ENCODE measurements at places on chromosomes 3 and 15. TPM values are rescaled to one million over a fixed set of nuclear protein-coding genes. Genes with fewer than 3 reads are reported as not detected.
A peak's percentile ranks its signal among the peaks of the same experiment; 100 is the strongest.

TRANK1 gene
- total RNA-seq: 38.5 TPM

EIF4E3 gene
- 38.4 TPM for total RNA-seq

GPR27 gene
- 3.7 TPM for total RNA-seq

DNA sequence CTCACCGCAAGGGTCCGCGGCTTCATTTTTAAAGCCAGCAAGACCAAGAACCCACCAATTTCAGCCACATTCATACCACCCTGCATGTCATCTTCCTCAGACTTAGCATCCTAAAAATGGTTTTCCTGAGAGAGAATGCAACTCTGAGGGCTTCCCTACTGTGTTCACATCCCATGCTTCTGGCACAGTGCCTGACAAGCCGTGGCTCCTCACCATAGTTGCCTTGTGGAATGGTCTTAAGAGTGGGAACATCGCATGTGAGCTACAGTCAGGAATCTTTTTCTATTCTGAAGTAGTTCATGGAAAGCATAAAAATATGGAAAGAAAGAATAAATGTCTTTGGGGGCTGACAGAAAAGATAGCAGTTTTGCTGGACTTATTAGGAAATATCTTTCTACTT is 120.3 kb downstream of the RAP2B start:
- no peaks in the 10 kb centered on the region for H3K36me3 ChIP-seq
- H3K4me3 ChIP-seq: no peak overlapping the region
- H3K27me3 ChIP-seq: no peaks in the 10 kb centered on the region

GRCh38 chr3:126758882-126759281 is 54.8 kb downstream of the CHCHD6 start:
- H3K4me1 ChIP-seq: no peaks in the 10 kb centered on the region
- no peaks in the 10 kb centered on the region for H3K27me3 ChIP-seq
- H3K4me3 ChIP-seq: no peak overlapping the region
- DNase-seq: no peak

COL6A5 gene
- total RNA-seq: 6.3 TPM

RLBP1 gene
- total RNA-seq: not detected

DNA sequence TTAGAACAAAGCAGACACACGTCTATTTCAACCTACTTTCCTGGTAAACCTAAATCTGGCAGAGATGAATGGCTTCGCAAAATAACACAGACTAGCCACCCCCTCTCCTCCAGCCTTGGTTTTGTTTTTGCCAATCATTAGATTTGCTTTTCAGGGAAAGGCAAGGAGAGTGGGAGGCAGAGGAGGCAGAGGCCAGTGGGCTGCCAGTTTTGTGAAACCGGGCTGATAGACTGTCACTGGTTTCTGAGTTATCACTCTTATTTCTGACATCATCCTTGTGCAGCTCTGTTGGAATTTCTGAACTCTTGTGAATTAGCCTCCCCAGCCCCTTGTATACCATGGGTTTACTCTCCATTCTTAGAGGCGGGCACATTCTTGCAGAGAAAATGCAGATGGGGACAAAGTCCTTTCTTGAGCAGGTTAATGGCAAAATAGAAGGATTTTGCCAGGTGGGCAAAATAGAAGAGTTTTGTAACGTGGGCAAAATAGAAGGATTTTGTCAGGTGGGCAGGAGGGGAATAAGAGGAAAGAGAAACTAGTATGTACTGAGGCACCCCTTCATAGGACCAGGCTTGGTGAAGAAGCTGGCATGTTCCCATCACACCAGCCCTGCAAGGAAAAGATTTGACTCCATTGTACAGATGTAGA is 3.2 kb upstream of the FEM1B start:
- peaks cover 31% of the 10 kb centered on the region for H3K4me1 ChIP-seq
- no peak for DNase-seq
- peak overlapping the region; percentile 37 for H3K27ac ChIP-seq
- no peaks in the 10 kb centered on the region for H3K27me3 ChIP-seq

DNA sequence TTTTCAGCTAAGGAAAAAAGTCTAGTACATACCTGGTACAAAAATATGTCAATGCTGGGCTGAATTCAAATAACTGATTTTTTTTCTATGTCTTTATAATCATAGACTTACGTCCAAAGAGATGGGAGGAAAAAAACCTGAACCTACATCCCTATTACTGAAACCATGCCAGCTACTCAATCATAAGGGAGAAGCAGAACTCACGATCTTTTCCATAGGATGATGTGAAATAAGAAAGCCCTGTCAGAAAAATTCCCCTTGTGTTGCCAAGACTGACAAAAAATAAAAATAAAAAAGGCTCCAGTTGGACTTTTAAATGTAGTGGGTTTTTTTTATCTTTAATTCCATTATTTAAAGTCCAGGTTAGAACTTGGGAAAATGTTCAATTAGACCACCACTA is 3.3 kb downstream of the MSL2 start:
- peaks cover 41% of the 10 kb centered on the region for H3K4me1 ChIP-seq
- no peaks in the 10 kb centered on the region for H3K27me3 ChIP-seq
- DNase-seq: no peak
- peak overlapping the region; percentile 43 for H3K27ac ChIP-seq
- H3K36me3 ChIP-seq: no peaks in the 10 kb centered on the region

LMCD1 gene
- 174 TPM for total RNA-seq

GRCh38 chr3:177597311-177598096 is 400.2 kb upstream of the TBL1XR1 start:
- no peaks in the 10 kb centered on the region for H3K36me3 ChIP-seq
- DNase-seq: no peak
- peak overlapping the region; percentile 45 for H3K27ac ChIP-seq
- H3K27me3 ChIP-seq: no peaks in the 10 kb centered on the region
- peaks cover 49% of the 10 kb centered on the region for H3K4me1 ChIP-seq
- H3K4me3 ChIP-seq: no peak overlapping the region

GOLGA6L22 gene
- not detected for total RNA-seq

GRCh38 chr3:23804441-23805209 is 1.1 kb upstream of the UBE2E1 start:
- peaks cover 26% of the 10 kb centered on the region for H3K4me1 ChIP-seq
- H3K27ac ChIP-seq: no peak overlapping the region
- H3K36me3 ChIP-seq: no peaks in the 10 kb centered on the region
- H3K4me3 ChIP-seq: no peak overlapping the region
- H3K27me3 ChIP-seq: no peaks in the 10 kb centered on the region

DNA sequence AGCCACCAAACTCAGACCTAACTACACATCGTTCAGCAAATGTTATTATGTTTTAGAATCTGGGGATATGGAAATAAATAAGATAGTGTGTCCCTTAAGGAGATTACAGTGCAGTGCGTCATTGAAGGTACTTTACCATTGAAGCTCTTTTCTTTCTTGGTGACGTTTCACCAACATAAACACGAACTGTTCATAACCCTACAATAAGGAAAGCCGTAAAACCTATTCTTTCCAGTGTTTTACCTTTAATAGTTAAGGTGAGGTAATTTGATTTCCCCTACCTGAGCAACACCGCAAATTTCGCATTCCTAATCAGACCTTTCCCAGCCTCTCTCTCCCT is 826 bp downstream of the CCDC66 start:
- H3K4me3 ChIP-seq: peak overlapping the region; percentile 96
- no peaks in the 10 kb centered on the region for H3K27me3 ChIP-seq
- H3K36me3 ChIP-seq: peaks cover 36% of the 10 kb centered on the region

- peaks cover 27% of the 10 kb centered on the region for H3K36me3 ChIP-seq
- DNase-seq: no peak
- no peak overlapping the region for H3K4me3 ChIP-seq
These were observed 6.2 kb downstream of the DLG1 start for GRCh38 chr3:197292083-197292646.

CCR8 gene
- not detected for total RNA-seq

CLEC3B gene
- 265 TPM for total RNA-seq

- DNase-seq: no peak
- no peaks in the 10 kb centered on the region for H3K27me3 ChIP-seq
- peaks cover 36% of the 10 kb centered on the region for H3K4me1 ChIP-seq
- H3K27ac ChIP-seq: peak overlapping the region; percentile 58
- no peak overlapping the region for H3K4me3 ChIP-seq
- H3K36me3 ChIP-seq: no peaks in the 10 kb centered on the region
These were observed 244.5 kb downstream of the RBMS3 start for GRCh38 chr3:29525254-29525881.

GRCh38 chr3:24123596-24123995 is 178.5 kb downstream of the NR1D2 start:
- no peak overlapping the region for H3K4me3 ChIP-seq
- peaks cover 14% of the 10 kb centered on the region for H3K4me1 ChIP-seq
- H3K36me3 ChIP-seq: no peaks in the 10 kb centered on the region
- no peak for DNase-seq
- no peak overlapping the region for H3K27ac ChIP-seq
- H3K27me3 ChIP-seq: no peaks in the 10 kb centered on the region

DNA sequence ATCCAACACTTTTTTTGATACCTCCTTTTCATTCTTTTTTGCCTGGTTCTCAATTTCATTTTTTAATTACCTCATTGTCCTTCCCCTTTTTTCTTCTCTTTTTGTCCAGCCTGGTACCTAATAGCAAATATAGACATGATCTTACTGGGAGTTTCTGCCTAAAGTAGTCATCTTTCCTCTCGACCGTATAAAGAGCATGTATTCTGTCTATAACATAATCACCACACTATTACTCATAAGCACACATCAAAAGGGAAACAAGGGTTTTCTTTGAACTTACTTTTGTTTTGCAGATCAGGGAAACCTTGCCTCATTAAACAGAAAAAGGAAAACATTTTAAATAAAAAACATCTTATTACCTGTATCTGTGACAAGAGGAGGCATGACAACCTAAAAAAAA is 33.0 kb downstream of the FAM98B start:
- DNase-seq: no peak
- no peak overlapping the region for H3K27ac ChIP-seq
- H3K4me1 ChIP-seq: no peaks in the 10 kb centered on the region

- DNase-seq: peak; percentile 91
- H3K27me3 ChIP-seq: no peaks in the 10 kb centered on the region
- H3K36me3 ChIP-seq: no peaks in the 10 kb centered on the region
These were observed at the start of gene USF3 for GRCh38 chr3:113695786-113696645. TSS of gene USF3 (minus strand) at chr3:113696642. CDS start at chr3:113674878, 21,764 bp downstream.

MOBP gene
- not detected for total RNA-seq

DNA sequence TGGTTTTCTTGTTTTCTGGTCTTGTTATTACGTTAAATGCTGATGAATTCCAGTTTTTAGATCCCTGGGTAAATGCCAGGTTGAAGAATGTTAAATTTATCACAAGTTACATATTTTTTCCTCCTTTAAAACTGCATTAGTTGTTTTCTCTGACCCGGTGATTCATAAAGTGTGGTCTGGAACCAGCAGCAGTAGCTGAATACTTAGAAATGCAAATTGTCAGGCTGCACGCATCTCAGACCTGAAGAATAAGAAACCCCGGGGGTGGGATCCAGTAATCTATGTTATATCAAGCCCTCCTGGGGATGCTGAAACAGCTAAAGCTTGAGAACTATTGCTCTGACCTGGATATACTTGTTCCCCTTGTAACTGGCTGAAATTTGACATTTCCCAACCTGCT is 69.1 kb downstream of the PEX5L start:
- H3K4me3 ChIP-seq: no peak overlapping the region
- no peaks in the 10 kb centered on the region for H3K36me3 ChIP-seq
- H3K27ac ChIP-seq: no peak overlapping the region

DNA sequence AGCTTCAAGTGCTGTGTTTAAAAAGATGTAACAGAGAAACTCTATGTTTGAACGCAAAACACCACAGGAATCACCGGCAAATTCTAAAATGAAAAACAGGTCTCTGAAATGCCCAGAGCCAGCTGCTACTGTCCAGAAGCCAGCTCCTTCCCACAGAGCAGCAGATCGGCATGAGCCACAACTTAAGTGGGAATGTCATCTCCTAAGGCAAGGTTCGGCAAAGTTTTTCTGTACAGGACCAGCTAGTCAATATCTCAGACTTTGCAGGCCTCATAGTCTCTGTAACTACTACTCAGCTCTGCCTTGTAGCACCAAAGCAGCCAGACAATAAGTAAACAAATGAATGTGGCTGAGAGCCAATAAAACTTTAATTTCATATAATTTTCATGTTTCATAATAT is 4.9 kb downstream of the PLOD2 start:
- peak overlapping the region; percentile 60 for H3K27ac ChIP-seq
- H3K4me1 ChIP-seq: peaks cover 16% of the 10 kb centered on the region
- H3K27me3 ChIP-seq: no peaks in the 10 kb centered on the region
- DNase-seq: no peak
- H3K36me3 ChIP-seq: no peaks in the 10 kb centered on the region

DNA sequence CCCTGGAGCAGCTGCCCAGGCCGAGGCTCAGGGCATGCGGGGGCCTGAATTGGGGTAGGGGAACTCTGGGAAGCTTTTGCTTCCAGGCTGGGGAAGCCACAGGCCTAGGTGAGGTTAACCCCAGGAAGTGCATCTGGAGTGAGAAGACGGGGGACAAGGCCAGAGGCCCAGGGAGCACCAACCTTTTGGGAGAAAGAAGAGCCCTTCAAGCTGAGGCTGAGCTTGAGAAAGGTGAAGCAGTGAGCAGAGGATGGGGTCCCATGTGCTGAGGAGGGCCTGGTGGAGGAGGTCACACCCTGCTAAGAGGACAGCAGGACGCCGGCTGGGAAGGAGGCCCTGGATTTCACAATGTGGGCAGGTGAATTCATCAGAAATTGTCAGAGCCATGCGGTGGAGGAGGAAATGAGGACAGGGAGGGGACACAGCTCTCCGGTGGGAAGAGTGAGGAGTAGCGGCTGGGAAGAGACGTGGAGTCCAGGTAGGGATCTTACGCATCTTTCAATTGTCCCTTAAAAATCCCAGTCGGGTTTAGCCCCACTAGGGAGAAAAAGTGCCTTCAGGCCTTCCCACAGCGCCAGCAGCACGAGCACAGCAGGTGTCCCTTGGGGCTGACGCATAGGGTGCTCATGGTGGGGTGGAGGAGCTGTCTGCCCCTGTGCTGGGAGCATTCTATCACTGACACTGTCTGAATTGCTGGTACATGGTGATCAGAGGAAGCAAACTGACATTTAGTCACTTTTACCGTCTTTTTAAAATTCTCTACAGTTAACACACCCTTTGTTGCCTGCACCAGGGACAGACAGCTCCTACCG is 50.9 kb downstream of the HCN4 start:
- no peaks in the 10 kb centered on the region for H3K36me3 ChIP-seq
- H3K4me3 ChIP-seq: no peak overlapping the region
- H3K4me1 ChIP-seq: no peaks in the 10 kb centered on the region
- peaks cover 29% of the 10 kb centered on the region for H3K27me3 ChIP-seq
- DNase-seq: peak; percentile 45

DNA sequence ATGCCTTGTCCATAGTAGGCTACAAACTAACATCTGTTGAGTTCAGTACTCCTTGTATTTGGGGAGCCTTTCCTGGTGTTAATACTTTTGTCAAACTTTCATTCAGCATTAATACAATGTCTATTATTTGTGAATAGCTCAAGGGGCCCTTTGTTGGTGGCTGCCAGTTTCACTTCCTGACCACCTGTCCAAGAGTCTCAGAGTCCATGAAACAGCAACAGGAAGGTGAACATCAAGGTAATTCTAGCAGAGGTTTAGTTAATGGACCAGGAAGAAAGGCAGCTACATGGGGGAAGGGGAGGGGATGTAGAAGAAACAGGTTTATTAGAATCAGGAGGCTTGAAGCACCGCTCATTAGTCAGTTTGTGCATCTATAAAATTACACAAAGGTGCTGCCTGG is 386.9 kb downstream of the PDCD6IP start:
- H3K36me3 ChIP-seq: no peaks in the 10 kb centered on the region
- no peak for DNase-seq
- no peak overlapping the region for H3K27ac ChIP-seq
- H3K27me3 ChIP-seq: no peaks in the 10 kb centered on the region
